ENCODE measurements at places on chromosomes 2 and 18.

GRCh38 chr18:27144672-27145071 lies 40.4 kb downstream of the CHST9 start:
- no peak for DNase-seq

DNA sequence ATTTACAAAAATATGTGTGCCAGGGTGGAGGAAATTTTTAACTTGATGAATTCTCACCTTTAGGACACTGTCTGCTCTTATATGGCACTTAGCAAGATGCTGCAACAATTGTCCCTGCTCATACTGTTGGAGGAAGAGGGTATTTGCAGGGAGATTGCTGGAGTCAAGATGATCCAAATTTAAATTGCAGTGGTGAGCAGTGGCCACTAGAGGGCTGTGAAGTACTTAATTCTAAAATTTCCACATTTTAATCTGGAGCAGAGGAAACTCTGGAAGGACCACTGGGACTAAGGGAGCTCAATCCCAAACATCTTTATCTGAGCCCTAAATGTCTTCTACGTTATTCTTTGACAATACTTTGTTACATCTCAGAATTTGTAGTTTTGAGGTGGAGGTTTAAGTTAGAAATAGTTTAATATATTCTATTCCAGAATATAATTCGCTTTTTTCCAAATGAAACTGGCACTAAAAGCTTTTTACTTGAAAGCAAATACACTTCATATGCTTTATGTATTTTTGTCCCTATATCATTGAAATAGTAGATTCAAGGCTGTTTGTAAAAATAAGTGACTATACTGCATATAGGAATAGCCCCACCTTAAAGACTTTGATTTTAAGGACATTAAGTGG lies 33.0 kb upstream of the PTH2R start:
- peak; percentile 52 for DNase-seq

GRCh38 chr18:75139226-75139911 lies 69.6 kb downstream of the PTGR3 start:
- DNase-seq, result no peak

- DNase-seq, result no peak
These were observed 323.3 kb downstream of the ZNF804A start for GRCh38 chr2:184921676-184922075.

DNA sequence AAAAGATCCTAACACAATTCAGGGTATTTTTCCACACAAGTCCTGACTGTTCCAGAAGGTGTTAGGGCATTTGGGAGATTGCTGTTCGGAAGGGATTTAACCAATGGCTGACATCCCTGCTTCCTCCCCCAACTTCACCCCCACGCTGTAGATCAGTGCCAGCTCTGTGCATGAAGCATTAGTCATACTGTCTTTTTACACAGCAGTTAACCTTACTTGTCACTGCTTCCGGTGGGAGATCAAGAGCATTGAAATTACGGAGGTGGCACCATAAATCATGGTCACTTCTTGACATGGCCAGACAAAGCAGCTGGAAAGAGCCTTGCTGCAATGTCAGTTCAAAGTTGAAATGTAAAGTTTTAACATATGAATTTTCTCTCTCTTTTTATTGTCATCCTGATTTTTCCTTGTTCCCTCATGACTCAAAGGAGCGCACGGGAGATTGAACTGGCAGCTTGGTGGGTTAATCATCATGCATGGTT lies 70.2 kb downstream of the HRH4 start:
- peak; percentile 23 for DNase-seq

- DNase-seq, result no peak
These were observed 259.9 kb downstream of the NDUFA10 start for GRCh38 chr2:239765076-239765845.

- DNase-seq, result no peak
These were observed 98.6 kb downstream of the NOL10 start for GRCh38 chr2:10591207-10591606.

GRCh38 chr2:126996378-126996699 lies 97.6 kb downstream of the TEX51 start:
- no peak for DNase-seq

GRCh38 chr2:33599175-33599942 lies at the start of gene FAM98A:
FAM98A (minus strand) TSS chr2:33599299; CDS start chr2:33599221, 78 bp downstream.
- peak; percentile 97 for DNase-seq

DNA sequence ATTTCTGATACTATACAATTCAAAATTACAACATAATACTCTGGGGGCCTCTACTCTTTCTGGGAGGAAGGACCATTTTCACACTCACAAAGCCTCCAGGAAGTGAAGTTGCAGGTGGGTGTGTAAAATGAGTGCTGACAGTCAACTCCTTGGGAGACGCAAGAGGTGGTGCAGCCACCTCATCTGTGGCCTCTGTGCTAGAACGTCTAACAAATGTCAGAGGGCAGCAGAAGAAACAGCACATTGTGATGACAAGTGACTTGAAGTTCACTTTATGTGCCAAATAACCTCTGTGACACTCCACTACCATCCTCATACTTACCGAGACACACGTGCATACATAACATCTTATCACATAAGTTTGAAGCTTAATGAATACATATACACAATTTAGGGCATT lies 10.2 kb downstream of the RNF103 start:
- no peak for DNase-seq

DNA sequence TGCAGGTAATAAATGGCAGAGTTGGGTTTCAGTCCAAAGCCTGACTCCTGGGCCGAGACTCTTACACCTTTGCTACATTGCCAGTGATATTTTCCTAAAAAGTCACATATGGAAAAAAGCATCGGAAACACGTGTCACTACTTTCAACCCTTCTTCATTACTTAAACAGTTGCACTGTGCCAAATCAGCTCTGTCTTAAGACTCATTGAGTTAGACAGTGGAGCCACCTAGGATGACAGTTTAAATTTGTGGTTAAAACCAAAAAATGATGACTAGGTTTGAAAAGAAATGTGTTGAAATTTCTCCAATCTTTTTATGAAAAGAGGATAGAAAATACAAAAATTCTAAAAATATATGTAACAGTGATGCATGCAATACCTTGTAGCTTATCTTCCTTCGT lies 97.5 kb downstream of the TMEM247 start:
- DNase-seq, result no peak
